ENCODE measurements at places on chromosomes 16 and 17. TPM values are rescaled to one million over a fixed set of nuclear protein-coding genes. Genes with fewer than 3 reads are reported as not detected.

Gene CDIP1
- polyA plus RNA-seq = 32.6 TPM

Gene ANKRD40CL
- polyA plus RNA-seq = not detected

Gene TCAP
- not detected for polyA plus RNA-seq

Gene SLC12A4
- 1.1 TPM for polyA plus RNA-seq

Gene KCNJ2
- polyA plus RNA-seq = 0.09 TPM

Gene KRT12
- polyA plus RNA-seq = not detected

Gene C17orf100
- polyA plus RNA-seq = 3.1 TPM

Gene MRPL28
- polyA plus RNA-seq = 15.9 TPM

Gene SPATA32
- polyA plus RNA-seq = not detected

Gene ABCA6
- polyA plus RNA-seq = 3.8 TPM

Gene ERN2
- polyA plus RNA-seq = not detected

Gene CCL18
- polyA plus RNA-seq = not detected

Gene ECI1
- 2.8 TPM for polyA plus RNA-seq

Gene GPR139
- polyA plus RNA-seq = not detected

Gene GLTPD2
- polyA plus RNA-seq = not detected

Gene ACSM5
- 2.9 TPM for polyA plus RNA-seq

Gene DNAH2
- polyA plus RNA-seq = not detected

Gene TSNAXIP1
- 1.4 TPM for polyA plus RNA-seq

Gene CACNA1G
- 54.6 TPM for polyA plus RNA-seq

Gene HP
- not detected for polyA plus RNA-seq

Gene EVPL
- 0.39 TPM for polyA plus RNA-seq

Gene GNGT2
- polyA plus RNA-seq = not detected

Gene PKMYT1
- 3.4 TPM for polyA plus RNA-seq

Gene C16orf46
- 3.2 TPM for polyA plus RNA-seq

Gene ZNF768
- polyA plus RNA-seq = not detected

Gene CACNB1
- polyA plus RNA-seq = 1.0 TPM

Gene TMEM132E
- polyA plus RNA-seq = not detected

Gene LDHD
- polyA plus RNA-seq = 0.27 TPM

Gene ARRB2
- 6.3 TPM for polyA plus RNA-seq

Gene MAPT
- polyA plus RNA-seq = 20.1 TPM

Gene CACNG5
- polyA plus RNA-seq = not detected

Gene SMIM22
- not detected for polyA plus RNA-seq

Gene PLLP
- 0.55 TPM for polyA plus RNA-seq

Gene HES7
- polyA plus RNA-seq = not detected

Gene TAC4
- polyA plus RNA-seq = not detected

Gene ALOX15
- not detected for polyA plus RNA-seq

Gene KRTAP2-1
- not detected for polyA plus RNA-seq

Gene DNAAF8
- not detected for polyA plus RNA-seq
